NCI-H187 treated with DMSO at 0.1 percent for 48 hours (cell line): ENCODE measurements at places on chromosomes 12 and 14.
A peak's percentile ranks its signal among the peaks of the same experiment; 100 is the strongest.

DNA sequence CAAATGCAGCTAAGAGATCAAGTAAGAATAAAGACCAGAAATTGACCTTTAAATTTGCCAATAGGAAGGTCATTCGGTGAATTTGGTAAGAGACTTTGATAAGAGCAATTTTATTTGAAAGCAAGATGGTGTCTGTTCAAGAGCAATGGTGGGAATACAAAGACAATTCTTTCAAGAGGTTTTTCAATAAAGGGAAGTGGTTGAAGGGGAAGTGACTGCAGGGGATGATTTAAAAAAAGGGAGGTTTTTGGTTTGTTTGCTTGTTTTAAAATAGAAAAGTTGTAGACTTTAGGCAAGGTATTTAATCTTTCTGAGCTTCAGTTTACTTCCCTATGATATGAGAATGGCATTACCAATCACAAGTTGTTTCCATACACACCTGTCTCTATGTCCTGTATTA is 4.3 kb upstream of the APPL2 start:
- no peak for DNase-seq

GRCh38 chr12:130846369-130846768 is 7.3 kb upstream of the STX2 start:
- no peak for DNase-seq

- no peak for DNase-seq
Measured at GRCh38 chr14:60257865-60258264, 8.8 kb downstream of the PPM1A start.

GRCh38 chr12:44193281-44193680 is 357.4 kb downstream of the TMEM117 start:
- DNase-seq = peak; percentile 50

- DNase-seq = no peak
Measured at GRCh38 chr12:12399776-12400305, 43.0 kb downstream of the BORCS5 start.

DNA sequence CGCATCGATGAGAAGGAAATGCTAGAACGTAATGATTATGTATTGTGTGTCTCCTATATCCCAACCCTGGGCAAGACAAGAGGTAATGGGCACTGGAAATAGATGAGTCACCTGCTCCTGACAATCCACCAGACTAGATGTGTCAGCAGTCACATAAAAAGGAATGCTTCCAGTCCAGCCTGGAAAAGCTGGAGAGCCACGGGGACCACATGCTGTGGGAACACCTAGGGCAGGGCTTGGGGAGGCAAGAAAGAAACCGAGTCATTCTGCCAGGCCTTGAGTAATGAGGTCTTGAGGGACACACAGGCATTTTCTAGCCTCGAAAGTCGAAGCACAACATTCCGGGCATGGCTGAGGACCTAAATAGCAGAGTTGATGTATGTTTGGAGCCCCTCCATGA is 716.7 kb upstream of the TMEM132C start:
- DNase-seq = no peak

GRCh38 chr12:79681008-79681590 is 9.7 kb downstream of the PAWR start:
- no peak for DNase-seq

DNA sequence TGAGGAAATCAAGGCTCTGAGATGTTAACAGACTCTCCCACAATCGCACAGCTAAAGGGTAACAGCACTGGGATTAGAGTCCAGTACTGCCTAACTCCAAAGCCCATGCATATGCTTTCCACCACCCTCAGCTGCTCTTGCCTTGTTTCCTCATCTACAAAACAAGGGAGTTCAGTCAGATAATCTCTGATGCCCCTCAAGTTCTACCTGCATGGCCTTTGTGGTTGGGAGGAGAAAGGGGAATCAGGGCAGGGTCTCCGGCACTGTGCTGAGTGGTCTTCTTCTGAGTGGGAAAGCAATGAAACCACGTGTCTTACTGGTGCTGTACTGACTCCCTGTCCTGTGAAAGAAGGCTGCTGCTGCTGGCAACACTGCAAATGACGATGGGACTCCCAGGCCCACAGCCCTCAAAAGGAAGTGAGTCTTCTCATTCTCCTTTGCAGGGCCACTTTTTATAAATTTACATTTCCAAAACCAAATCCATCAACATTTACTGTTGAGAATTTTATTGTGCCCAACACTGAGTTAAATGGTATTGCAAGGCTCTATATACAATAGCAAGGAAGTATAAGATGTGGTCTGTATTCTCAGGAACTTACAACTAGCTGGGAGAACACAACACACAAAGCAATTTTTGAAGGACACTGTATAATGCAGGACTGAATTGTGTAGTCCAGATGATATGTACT is 19.7 kb upstream of the DUSP16 start:
- no peak for DNase-seq

DNA sequence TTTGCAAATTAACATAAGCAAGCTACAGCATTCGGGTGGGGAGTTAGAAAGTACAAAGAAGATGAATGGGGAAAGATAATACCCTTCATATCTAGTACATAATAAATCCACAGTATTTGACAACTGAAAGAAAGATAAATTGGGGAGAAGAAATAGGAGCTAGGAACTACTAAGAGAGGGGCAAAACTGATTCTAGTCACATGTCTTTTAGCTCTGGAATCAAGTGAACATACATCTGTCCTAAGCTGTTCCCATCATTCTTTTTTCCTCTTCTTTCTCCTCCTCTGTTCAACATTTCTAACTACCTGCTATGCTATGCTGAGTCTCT is 15.3 kb upstream of the APOF start:
- no peak for DNase-seq

DNA sequence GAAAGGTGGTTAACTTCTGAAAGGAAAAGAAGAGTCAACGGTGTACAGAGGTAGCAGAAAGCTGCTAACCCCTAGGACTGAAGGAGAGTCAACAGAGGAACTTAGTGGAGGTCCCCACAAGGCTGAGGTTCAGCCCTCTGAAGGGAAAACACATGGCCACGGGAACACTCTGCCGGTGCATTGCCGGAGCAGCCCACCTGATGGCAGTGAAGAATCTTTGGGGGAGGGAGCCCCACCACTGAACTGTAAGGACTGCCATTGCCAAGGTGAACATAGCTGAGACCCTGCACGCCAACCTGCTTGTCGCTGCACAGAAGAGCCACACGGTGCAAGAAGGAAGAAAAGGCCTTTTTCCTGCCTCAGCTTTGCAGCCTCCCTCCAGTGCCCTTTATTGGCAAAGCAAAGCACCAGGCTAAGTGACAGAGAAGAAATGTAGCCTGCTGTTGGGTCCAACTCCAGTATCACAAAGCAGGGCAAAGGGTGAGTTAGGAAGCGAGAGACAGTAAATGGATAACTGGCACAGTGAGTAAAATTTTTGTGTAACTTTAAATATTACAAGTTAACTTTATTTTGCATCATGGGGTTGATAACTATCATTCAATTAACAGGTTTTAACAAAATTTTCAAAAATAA is 76.9 kb downstream of the LIN52 start:
- no peak for DNase-seq

DNA sequence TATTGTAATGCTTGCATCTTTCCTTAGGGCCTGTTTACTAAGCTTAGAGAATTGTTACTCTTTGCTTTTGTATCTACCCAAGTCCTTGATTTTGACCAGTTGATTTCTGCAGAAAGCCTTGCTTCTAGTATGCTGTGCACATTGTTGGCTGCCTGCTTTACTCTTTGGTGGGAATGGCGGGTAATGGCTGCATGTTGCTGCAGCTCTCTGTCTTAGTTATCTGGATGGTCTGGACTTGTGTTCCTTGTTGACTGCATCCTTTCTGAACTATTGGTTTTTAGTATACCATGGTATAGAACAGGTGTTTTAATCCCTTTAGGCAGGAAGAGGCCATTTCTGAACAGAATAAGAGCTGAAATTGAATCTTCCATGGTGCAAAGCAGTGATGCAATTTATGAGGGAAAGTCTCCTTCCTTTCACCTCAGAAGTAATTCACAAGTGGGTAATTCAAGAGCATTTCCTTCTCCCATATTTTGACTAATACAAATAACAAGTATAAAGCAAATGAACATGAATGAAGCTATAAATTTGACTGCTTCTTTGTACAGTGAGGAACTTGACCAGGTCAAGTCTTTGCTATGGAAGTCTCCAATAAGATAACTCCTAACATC is 466.4 kb downstream of the NPAS3 start:
- DNase-seq = no peak

DNA sequence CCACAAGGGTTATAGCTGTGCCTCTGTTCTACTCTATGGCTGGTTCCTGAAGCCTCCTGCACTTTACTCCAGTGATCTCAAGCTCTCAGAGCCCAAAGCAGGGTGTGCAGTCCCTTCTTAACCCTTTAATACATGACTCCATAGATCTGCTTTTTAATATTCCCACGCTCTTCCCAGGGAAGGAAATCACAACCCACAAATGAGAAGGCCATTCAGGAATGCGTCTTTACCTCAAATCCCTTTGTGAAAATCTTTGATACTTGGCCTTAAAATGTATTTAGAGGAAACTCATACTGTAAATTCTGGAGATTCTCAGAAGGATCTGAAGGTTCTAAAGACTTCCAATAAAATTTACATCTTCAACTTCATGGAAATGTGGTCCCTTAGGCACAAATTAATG is 17.0 kb downstream of the NID2 start:
- DNase-seq = no peak

GRCh38 chr14:94309721-94310120 is 13.4 kb downstream of the SERPINA6 start:
- no peak for DNase-seq

DNA sequence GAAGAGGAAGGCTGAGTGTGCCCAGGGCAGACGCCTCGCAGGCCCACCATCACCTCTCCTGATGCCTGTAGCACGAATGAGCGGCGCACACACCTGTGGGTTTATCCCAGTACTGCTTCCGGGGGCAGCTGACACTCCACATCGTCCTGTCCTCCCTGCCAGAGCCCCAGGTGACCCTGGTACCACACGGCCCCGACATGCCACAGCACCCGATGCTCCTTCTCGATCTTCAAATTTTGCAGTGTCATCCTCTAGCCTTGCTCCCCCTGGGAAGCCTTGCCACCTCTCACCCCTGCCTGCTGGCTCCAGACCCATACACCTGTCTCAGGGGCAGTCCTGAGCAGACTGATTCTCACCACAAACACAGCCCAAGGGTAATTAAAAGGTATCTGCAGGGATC is 40.6 kb downstream of the ANO2 start:
- DNase-seq = no peak

DNA sequence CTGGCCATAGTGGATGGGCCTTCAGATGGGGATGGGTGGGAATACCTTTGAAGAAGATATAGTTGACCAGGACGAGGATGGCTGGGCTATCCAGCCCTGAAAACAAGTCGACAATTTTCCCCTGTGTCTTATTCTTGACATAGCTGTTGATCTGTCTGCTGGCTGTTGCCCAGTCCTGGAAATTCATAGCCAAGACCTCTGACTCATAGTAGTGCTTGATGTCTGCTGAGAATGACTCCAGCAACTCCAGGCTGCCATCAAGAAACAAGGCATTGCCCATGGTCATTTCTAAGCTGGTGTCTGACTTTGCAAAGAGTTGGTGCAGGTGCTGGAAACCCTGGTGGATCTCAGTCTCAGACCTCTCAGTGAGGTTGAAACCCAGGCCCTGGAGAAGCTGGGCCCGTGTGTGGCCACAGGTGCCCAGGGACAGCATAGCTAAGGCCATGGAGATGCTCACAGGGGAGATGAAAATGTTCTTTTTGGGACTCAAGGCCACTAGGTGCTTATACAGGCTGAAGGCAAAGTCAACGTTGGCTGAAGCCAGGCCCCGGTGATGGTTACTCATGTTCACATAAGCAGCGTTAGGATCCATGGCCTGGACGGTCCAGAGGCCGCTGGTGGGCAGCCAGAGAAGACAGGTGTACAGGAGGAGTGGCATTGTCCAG is 9.0 kb downstream of the SERPINA6 start:
- DNase-seq = no peak

GRCh38 chr14:72213424-72213823 is 281.2 kb downstream of the RGS6 start:
- DNase-seq = no peak

GRCh38 chr14:55892906-55893305 is 225.3 kb upstream of the PELI2 start:
- no peak for DNase-seq

GRCh38 chr12:107461222-107461975 is 224.2 kb upstream of the PWP1 start:
- DNase-seq = no peak

DNA sequence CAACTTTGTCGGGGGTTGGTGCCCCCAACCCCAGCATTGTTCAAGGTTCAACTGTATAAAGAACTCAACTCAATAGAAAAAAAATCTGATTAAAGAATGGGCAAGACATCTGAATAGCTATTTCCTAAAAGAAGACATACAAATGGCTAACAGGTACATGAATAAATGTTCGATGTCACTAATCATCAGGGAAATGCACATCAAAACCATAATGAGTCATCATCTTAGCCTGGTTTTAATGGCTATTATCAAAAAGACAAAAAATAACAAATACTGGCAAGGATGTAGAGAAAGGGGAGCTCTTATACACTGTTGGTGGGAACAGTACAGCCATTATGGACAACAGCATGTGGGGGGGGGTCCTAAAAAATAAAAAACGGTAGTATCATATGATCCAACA is 28.7 kb downstream of the NPAS3 start:
- DNase-seq = no peak

- DNase-seq = no peak
Measured at GRCh38 chr12:91179315-91179714, 3.3 kb downstream of the DCN start.

DNA sequence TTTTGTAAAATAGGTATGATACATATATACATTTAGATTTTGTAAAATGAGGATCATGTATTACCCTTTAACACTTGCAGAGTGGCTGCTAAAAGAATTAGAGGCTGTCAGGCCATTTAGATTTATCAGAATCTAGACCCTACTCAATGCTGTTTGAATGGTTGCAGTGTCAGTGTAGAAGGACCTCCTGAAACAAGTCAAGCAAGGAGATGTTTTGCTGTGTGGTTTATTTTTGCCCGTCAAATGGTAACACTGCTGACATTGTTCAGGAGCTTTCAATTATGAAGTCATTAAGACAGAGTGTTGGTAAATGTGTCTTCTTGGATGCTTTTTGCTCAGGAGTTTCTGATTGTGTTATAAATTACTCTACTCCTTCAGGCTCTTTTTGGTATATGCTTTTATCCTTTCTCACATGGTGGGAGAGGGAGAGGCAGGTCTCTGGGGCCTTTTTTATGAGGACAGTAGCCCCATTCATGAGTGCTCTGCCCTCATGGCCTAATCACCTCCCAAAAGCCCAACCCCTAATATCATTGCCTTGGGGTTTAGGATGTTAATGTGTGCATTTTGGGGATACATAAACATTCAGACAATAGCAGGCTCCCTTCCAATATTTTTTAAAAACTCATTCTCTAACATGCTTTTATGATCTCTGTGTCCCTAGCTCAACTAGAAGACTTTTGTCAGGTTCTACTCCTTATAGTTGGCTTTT is 16.5 kb downstream of the EID3 start:
- no peak for DNase-seq

DNA sequence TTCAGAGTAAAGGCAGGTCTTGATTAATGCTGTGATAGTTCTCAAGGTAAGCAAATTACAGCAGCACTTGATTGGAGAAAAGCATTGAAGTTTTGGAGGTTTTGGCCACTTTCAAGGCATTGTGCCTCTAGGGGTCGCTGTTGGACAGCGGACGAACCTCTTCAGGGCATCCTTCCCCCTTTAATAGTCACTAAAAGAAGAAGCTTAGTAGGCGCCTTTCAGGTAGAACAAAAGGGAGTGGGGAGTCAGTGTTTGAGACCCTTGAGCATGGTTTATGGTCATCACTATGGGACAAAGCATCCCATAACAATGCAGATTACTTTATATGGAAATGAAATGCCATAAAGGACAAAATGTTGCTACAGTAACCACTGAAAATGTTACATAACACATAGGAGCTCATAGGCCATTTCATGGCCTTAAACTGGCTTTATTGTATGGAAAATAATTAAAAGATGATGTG is 199.5 kb upstream of the DCN start:
- DNase-seq = peak; percentile 51
